Stimulated activated CD8-positive, alpha-beta memory T cell treated with anti-CD3 and anti-CD28 coated beads, Interleukin-2, amount 100 ng/mL, for 48 hours (primary cell): ENCODE measurements at places on chromosomes 3 and 15.

DNA sequence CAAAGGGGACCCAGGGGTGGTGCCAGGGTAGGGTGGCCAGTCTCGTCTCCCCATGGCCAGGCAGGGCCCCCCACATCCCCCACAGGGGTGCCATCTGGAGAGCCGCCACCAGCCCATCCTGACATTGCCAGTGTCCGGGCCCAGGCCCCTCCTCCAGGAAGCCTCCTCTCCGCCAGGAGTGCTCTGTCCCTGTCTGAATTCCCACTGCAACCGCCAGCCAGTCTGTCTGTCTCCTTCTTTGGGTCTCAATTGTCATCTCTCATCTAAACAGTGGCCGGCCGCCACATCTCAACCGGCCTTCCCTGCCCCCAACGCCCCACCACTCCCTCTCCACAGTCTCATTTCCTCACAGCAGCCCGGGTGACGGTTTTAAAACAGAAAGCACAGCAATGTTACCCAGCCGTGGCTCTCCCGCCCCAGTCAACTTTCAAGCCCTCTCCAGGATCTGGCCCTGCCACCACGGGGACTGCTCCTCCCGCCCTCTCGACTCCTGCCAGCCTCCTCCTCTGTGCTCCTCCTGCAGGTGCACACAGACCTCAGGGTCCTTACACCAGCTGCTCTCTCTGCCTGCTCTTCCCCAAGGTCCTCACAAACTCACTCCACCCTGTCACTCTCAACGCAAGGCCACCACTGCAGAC lies 57.0 kb downstream of the IQSEC1 start:
- DNase-seq: no peak

- DNase-seq: no peak
Observed at GRCh38 chr3:53850895-53851294, 4.5 kb downstream of the IL17RB start.

DNA sequence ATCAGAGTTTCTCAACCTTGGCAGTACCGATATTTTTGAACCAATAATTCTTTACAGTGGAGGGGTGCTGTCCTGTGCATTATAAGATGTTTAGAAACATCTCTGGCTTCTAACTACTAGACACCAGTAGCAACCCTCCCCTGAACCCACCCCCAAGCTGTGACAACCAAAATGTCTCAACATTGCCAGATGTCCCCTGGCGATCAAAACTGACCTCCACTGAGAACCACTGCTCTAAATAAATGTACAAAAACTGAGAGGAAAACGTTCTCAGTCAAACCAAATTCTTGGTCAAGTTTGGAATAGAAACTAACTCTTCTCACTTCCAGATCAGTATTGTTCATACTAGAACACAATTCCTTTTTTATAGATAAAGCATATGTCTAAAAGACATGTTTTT lies 58.5 kb downstream of the GPR160 start:
- no peak for DNase-seq

- DNase-seq: peak; percentile 23
Observed at GRCh38 chr15:83559310-83559966, 94.5 kb upstream of the ADAMTSL3 start.

- no peak for DNase-seq
Observed at GRCh38 chr3:15120986-15121385, 22.0 kb upstream of the RBSN start.

DNA sequence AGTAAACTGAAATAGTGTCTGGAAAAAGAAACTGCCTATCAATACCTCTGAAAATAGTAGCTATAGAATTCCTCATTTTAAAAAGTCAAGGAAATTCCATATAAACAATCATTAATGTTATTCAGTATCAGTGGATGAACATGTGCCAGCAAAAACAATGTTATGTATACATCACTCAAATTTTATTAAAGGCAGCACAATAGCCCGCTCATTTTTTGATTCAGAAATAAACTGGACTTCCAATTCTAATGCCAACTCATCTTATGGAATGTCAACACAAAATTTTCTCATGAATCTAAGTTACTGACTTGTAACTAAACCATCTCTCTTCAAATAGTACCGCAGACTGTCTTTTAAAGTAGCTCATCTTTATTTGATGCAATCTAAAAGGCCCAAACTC lies 19.0 kb downstream of the THBS1 start:
- DNase-seq: no peak

- no peak for DNase-seq
Observed at GRCh38 chr3:187041362-187042307, 97.7 kb downstream of the RPL39L start.

- no peak for DNase-seq
Observed at GRCh38 chr15:84816694-84817465, at the start of gene ALPK3. Gene ALPK3, plus strand, starts transcription at chr15:84817356. Its CDS starts 97 bp downstream, at chr15:84817453.

GRCh38 chr3:94099311-94099710 lies 36.5 kb downstream of the NSUN3 start:
- DNase-seq: no peak

- no peak for DNase-seq
Observed at GRCh38 chr15:36658312-36658711, 78.9 kb downstream of the CDIN1 start.

DNA sequence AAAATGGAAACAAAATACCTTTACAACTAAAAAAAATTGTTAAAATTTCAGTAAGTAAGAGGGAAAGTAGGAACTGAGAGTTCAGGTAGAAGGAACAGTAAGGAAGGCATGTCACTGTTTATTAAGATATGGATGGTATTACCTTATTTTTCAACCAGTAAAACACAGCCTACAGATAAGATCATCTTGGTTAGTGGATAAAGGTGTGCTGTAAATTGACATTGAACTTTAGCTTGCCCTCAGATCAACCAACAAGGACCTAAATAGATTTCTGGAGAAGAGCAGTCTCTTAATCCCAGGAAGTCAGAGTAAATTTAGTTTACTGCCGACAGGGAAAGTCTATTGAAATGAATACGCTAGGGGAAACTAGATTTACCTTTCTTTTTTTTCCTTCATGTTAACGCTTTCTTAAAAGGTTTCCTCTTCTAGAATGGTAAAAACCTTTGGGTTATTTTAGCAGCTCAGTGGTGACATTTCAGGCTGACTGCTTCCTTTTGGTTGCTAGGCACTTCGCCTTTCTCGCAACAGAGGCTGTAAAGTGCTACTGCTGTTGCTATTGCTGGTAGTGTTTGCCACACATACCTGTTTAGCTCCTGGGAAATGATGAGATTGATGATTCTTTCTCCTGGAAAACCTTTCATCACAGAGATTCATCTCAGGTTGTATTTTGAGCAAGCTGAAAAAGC lies 12.9 kb downstream of the DZIP3 start:
- DNase-seq: no peak

- no peak for DNase-seq
Observed at GRCh38 chr3:12180218-12180617, 21.5 kb upstream of the TIMP4 start.

GRCh38 chr3:189386739-189387138 lies 215.0 kb downstream of the TPRG1 start:
- no peak for DNase-seq

GRCh38 chr3:88219138-88219792 lies 69.5 kb downstream of the C3orf38 start:
- DNase-seq: no peak

- DNase-seq: no peak
Observed at GRCh38 chr3:105323274-105323599, 43.5 kb upstream of the ALCAM start.

- no peak for DNase-seq
Observed at GRCh38 chr3:33956776-33957175, 158.3 kb downstream of the PDCD6IP start.

DNA sequence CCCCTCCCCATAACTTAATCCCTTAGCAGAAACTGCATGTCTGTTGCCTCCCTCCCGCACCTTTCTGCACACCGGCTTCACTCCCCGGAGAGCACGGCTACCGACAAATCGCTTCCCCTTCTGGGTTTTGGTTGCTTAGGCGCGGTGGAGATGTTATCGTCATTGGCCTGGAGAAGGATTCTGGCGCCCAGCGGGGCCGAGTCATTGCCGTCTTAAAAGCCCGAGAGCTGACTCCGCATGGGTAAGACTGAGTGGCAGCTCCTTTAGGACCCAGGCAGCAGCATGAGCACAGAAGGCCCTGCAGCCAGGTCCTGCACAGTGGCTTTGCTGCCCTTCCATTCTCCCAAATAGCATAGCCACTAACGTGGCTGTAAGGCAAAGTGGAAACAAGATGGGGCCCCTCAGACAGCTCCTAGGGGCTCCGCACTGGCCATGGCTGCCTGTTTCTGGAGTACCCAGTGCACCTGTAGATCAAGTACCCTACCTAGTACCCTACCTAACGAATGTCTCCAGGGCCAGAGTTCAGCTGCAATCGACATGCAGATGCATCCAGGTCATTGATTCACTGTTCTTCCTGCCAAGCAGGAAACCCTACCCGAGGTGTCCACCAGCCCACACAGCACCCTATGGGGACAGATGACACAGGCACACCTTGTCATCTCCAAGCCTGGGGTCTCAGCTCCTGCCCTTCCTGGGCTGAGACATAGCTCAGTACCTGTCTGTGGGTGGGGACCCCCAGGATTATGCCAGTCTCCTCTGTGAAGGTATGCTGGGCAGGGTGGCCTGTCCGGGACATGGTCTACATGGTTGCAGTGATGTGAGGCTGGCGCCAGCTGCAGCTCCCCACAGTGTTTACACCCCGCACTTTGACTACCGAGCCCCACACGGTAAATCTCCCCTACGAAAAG lies 147.6 kb downstream of the LRRK1 start:
- DNase-seq: no peak

GRCh38 chr3:170865209-170866094 lies 4.5 kb downstream of the RPL22L1 start:
- DNase-seq: no peak

DNA sequence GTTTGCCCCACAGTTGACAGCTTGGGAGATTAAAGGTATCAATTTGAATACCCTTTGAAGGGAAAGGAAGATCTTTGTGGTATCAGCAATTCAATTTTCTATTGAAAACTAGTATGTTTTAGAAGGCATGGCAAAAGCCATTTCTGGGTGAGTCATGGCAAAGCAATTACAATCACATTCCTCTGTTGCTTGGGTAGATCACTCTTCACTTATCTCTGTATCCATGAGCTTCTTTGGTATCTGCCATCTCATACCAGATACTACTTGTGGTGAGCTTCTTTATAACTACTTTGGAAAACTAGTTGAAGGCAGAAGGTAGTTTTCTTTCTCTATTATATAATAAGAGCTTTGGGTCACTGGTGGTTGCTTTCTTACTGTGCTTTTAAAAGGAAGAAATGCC lies 28.3 kb upstream of the LSAMP start:
- DNase-seq: no peak

DNA sequence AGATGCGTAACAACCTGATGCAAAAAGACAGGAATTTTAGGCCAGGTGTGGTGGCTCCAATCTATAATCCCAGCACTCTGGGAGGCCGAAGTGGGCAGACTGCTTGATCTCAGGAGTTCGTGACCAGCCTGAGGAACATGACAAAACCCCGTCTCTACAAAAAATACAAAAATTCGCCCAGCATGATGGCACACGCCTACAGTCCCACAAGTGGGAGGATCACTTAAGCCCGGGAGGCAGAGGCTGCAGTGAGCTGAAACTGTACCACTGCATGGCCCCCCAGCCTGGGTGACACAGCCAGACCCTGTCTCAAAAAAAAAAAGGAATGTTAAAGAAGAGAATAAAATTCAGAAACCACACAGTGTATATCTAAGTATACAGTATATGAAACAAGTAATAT lies 40.7 kb downstream of the PTPN9 start:
- no peak for DNase-seq

GRCh38 chr15:57509965-57510364 lies 81.7 kb upstream of the MYZAP start:
- no peak for DNase-seq

- no peak for DNase-seq
Observed at GRCh38 chr3:42728056-42728455, 25.5 kb upstream of the HHATL start.

DNA sequence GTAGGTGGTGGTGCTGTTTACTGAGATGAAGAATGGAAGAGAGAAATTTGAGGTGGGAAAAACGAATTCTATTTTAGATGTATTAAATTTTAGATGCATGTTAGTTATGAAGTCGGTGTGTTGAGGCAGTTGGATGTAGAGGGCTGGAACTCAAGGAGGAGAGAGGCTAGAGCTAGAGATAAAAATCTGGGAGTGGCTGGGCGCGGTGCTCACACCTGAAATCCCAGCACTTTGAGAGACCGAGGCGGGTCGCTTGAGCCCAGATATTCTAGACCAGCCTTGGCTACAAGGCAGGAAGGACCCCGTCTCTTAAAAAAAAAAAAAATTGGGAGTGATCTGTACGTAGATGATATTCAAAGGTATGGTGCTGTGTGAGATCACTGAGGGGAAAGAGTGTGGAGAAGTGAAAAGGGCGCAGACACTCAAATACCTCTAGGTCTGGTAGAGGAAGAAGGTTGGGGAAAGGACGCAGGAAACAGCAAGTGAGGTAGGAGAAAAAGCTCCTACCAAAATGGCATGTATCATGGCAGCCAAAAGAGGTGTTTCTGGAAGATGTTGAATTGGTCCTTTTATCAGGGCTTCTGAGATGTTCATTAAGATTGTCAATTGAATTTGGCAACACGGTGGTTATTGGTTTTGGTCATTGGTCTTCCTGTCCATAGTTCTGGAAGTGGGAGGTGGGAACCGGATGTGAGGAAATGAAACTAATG lies 1.8 kb downstream of the YEATS2 start:
- DNase-seq: no peak

- no peak for DNase-seq
Observed at GRCh38 chr3:194395212-194395611, 3.9 kb downstream of the GP5 start.

- no peak for DNase-seq
Observed at GRCh38 chr3:133570937-133571320, 2.6 kb upstream of the CDV3 start.

GRCh38 chr15:39698444-39699390 lies 83.9 kb downstream of the FSIP1 start:
- DNase-seq: no peak

- DNase-seq: no peak
Observed at GRCh38 chr15:68635141-68635540, 56.3 kb downstream of the CORO2B start.

DNA sequence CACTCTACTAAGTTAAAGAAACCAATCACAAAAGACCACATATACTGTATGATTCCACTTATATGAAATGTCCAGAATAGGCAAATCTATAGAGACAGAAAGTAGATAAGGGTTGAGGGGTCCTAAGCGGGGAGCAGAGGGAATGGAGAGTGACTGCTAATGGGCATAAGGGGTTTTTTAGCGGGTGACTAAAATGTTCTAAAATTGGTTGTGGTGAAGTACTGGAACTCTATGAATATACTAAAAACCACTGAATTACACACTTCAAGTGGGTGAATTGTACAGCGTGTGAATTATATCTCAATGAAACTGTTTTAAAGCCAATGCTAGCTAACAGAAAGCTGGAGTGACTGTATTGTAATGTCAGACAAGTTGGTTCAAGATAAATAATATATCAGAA lies 33.3 kb downstream of the KPNA1 start:
- no peak for DNase-seq

DNA sequence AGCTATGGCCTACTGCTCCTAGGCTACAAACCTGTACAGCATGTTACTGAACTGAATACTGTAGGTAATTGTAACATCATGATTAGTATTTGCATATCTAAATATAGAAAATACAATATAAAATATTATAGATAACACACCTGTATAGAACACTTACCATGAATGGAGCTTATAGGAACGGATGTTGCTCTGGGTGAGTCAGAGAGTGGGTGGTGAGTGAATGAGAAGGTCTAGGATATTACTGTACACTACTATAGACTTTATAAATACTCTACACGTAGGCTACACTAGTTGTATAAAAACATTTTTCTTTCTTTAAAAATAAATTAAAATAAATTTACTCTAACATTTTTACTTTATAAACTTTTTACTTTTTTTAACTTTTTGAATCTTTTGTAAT lies 224.0 kb upstream of the CBLB start:
- no peak for DNase-seq
